ENCODE measurements at places on chromosomes 5 and 9.

GRCh38 chr9:18274693-18275092 lies 199.3 kb upstream of the ADAMTSL1 start:
- DNase-seq: no peak

DNA sequence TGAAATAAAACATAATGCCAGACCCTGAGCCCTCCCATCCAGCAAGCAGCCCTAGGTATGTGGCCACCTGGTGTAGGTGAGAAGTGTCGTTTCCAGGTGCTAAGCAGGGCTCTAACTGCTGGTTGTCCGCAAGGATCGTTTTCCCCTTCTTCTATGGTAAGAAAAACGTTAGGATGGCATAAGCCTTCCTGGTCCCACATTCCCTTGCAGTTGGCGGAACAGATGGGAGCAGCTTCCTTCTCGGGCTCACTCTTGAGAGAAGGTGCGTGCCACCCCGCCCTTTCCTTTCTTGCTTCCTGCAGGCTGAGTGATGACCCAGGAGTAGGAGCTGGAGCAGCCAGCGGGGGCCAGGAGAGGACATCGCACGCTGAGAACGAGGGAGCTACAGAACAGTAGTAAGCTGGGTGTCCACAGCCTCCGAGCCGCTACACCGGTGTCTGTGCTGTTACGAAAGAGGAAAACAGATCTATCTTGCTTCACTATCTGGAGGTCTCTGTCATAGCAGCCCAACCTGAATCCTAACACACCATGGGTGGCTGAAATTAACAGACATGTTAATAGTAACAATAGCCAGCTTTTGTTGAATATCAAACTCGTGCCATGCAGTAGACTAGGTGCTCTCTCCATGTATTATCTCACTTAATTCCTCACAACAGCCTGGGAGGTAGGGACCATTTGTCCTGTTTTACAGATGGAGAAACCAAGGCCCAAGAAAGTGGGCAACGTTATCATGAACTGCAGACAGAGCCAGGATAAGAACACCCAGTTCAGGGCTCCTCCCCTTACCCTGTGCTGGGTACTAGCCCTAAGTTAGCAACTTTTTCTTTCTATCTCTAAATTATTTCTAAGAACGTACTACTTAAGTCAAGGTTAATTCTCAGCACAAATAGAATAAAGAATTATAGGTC lies 139.8 kb downstream of the COL23A1 start:
- DNase-seq: no peak

DNA sequence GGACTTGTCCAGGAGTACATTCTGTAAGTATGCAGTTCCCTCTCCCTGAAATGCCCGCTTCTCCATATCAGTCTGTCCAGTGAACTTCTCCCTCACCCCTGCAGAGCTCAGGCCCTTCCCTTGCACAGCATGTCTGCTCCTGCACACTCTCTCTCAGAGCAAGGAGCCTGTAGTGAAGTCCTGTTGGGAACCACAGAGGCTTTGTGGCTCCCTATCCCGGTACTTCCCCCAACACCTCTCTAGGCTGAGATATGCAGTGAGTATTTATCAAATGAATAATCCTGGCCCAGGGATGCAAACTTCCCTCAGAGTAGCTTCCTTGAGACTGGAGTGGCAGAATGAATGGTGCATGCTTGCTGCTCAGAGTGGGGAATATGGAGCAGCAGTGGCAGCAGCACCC lies 48.8 kb downstream of the POC5 start:
- no peak for DNase-seq

DNA sequence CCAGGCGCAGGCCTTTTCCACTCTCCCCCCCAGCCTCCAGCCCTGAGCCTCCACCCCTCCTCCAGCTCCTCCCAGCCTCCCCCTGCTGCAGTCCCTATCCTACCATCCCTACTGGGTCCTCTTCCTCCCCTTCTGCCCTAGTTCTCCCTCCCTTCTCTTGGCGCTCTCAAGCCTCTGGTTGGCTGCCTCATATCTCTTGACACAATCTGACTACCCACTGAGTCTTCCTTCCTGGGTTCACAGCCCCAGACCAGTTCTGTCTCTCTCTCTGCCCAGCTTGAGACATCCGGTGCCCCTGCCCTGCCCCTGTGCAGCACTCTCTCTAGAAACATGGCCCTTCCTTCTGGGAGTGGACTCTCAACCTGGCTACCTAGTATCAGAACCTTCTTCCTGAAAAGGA lies 76.2 kb downstream of the TSPAN17 start:
- no peak for DNase-seq

DNA sequence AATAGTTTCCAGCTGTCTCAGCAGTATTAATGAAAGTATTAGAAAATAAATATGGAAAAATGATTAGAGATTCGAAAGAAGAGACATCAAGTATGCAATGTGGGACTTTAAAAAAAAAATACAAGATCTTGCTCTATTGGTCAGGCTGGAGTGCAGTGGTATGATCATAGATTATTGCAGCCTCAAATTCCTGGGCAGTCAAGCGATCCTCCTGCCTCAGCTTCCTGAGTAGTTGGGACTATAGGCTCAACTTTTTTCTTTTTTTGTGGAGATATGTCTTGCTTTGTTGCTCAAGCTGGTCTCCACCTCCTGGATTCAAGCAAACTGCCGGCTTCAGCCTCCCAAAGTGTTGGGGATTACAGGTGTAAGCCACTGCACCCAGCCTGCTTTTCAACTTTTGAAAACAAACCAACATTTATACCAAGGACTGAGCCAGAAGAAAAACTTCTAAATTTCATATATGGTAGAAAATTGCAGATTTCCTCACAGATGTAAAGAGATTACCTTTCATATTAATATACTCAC lies 323.1 kb downstream of the ADGRV1 start:
- DNase-seq: no peak

- DNase-seq: peak; percentile 16
These were observed 6.7 kb upstream of the WNT8A start for GRCh38 chr5:138077064-138077696.

DNA sequence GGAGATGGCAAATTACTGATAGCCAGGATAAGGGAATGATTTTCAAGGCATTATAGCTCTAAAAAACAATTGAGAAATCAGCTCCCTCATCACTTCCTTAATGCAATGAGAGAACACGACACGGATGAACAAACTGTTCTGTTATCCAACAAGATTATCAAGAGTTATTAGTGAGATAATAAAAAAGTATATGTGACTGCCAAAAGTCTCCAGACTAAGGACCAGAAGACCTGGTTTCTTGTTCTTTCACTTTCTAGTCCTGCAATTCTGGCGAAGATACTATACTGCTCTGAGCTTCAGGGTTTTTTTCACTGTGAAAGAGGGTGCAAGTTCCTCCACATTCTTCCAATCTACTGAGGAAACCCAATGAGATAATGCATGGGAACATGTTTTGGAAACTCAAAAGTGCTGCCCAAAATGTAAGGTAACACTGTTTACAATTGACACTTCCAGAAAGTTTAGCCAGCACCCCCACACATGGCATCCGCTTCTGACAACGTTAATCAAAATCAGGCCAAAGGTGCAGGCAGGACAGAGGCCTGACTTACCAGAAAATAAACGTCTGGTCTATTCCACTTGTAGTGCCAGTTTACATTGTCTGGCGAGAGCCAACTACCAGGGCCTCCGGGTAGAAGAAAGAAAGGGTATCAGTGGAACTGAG lies 254.2 kb downstream of the DOCK8 start:
- no peak for DNase-seq
